H9 (cell line): ENCODE measurements at places on chromosomes 12 and 14. TPM values are rescaled to one million over a fixed set of nuclear protein-coding genes. Genes with fewer than 3 reads are reported as not detected.
A peak's percentile ranks its signal among the peaks of the same experiment; 100 is the strongest.

GRCh38 chr12:67827820-67828383 lies 161.3 kb upstream of the IFNG-AS1 start:
- DNase-seq = no peak

GRCh38 chr12:24421759-24422158 lies 472.3 kb upstream of the SOX5 start:
- no peak for DNase-seq

DNA sequence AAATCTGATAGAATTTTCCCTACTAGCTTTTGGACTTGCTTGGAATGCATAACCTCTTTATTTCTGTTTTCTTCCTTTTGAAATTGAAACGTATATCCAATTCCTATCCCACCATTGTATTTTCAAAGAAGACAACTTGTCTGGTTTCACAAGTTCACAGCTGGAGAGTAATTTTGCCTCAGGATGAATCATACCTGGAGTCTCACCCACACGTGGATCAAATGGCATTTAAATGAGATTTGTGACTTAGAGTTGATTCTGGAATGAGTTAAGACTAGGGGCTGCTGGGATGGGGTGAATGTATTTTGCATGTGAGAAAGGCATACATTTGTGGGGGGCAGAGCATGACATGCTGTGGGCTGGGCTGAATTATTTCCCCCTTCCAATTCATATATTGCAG lies 516.5 kb upstream of the MGAT4C start:
- DNase-seq = no peak

DNA sequence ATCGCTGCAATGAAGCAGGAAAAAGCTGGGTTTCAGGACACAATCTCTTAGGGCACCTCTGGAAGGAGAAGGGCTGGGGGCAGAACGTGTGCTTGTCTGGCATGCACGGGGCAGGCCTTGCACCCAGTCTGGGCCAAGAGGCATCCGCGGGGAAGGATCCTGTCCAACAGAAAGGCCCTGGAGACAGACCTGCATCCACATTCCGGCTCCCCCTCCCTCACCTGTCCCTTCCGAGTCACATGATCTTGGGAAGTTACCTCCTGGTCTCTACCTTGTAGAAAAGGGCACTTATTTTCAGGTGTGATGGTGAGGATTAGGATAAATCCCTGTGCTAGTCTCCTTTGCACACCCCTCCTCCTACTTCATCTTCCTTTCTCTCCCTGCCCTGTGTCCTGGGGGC lies 25.4 kb downstream of the CLMN start:
- no peak for DNase-seq

DNA sequence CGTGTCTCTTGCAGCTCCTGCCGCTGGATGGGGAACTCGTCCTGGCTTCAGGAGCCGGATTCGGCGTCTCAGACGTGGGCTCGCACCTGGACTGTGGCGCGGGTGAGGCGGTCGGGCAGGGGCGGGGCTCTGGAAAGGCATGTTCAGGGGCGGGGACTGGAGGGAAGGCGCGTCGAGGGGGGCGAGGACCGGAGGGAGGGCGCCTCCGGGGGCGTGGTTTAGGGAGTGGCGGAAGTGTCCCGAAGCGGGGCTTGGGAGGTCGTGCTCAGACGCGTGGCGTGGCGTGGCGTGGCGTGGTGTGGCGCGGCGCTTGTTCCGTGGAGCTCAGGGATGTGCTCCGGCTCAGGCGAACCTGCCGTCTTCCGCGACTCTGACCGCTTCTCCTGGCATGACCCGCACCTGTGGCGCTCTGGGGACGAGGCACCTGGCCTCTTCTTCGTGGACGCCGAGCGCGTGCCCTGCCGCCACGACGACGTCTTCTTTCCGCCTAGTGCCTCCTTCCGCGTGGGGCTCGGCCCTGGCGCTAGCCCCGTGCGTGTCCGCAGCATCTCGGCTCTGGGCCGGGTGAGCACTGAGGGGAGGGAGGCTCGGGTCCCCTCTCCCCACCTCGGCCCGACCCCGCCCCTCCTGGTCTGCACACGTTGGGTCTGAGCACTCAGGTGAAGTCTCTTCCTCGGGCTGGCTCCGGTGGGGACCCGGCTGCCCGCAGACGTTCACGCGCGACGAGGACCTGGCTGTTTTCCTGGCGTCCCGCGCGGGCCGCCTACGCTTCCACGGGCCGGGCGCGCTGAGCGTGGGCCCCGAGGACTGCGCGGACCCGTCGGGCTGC lies 6.2 kb downstream of the AMN start:
- DNase-seq = peak; percentile 88

GRCh38 chr14:21734457-21735074 lies 60.9 kb upstream of the OR4E1 start:
- no peak for DNase-seq

DNA sequence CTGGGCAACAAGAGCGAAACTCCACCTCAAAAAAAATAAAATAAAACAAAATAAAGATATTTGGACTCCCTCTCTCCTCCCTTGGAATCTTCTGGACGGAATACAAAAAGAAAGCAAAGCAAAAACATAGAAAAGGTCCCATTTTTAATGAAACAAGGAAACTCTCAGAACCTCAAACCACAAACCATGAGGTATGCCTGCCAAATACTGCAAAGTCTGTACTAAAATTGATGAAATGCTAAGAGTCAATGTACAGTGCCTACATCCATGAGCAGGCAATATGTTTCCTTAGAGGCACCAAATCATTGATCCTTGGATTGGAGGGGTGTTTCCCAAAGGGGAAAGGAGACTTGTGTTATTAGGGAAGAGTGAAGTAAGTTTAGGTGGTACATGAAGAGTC lies 8.2 kb upstream of the RPS6KA5 start:
- DNase-seq = no peak

DNA sequence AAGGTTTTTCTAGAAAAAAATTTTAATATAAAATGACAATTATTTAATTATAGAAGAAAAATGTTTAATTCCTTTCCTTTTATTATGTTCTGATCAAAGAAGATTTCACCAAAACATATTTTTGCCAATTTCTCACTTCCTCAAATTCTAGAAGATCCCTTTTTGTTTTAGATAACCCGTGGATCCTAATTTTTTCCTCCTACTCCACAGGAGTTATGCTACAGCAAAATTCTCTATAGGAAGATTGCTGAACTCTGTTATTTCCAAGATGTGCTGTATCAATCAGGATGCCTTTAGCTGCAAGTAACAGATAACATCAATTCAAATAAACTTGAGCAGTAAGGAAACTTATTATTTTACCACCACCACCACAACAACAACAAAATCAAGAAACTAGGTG lies 3.8 kb upstream of the SNX6 start:
- no peak for DNase-seq

GRCh38 chr12:97778111-97778510 lies 315.5 kb downstream of the RMST start:
- no peak for DNase-seq

GRCh38 chr12:18882690-18883089 lies 144.8 kb downstream of the CAPZA3 start:
- no peak for DNase-seq

- DNase-seq = no peak
Observed at GRCh38 chr12:73421832-73422231, 1115.8 kb upstream of the ATXN7L3B start.

Gene KRT71
- total RNA-seq = not detected in 2 replicates

Gene HDAC7
- 69.3 and 72.1 TPM in 2 replicates for total RNA-seq

Gene ACRBP
- 1.3 and 1.9 TPM in 2 replicates for total RNA-seq

Gene JAG2
- 11.3 and 11.4 TPM in 2 replicates for total RNA-seq
